Neural crest cell (in vitro differentiated cells): ENCODE measurements at places on chromosomes 3 and 15. TPM values are rescaled to one million over a fixed set of nuclear protein-coding genes. Genes with fewer than 3 reads are reported as not detected.

The FHIT gene
- total RNA-seq: 4.7 and 5.2 TPM in 2 replicates

The GOLGA6A gene
- not detected in 2 replicates for total RNA-seq

The CPA3 gene
- total RNA-seq: not detected in 2 replicates

The ZNF280D gene
- total RNA-seq: 10.0 and 12.1 TPM in 2 replicates

The SLC27A2 gene
- 0.86 and 0.91 TPM in 2 replicates for total RNA-seq

The ANKUB1 gene
- total RNA-seq: not detected in 2 replicates

The SYNM gene
- 3.1 and 3.5 TPM in 2 replicates for total RNA-seq

DNA sequence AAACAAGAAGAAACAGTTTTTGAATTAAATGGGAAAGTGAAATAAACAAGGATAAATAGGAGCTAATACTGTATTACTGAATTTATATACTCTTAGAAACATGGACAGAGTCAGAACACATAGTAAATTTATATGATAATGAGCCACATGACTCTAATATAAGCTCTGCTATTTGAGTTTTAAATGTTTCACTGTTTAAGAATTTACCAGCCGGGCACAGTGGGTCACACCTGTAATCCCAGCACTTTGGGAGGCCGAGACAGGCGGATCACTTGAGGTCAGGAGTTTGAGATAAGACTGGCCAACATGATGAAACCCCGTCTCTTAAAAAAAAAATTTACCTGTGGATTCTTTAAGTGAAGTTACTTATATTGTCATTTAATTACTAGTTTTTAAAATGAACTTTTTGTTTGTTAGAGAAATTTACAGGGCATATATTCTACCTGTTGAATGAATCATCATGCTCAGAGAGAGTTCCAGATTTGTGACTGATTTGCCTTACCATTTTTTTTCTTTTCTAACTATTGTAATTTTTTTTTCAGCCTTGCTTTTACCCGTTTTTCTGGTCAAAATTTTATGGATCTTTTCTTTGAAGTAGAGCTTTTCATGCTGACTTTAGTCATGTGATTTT is 125.7 kb downstream of the TCF12 start:
- H3K4me1 ChIP-seq: peaks cover 36% of the 10 kb centered on the region
- H3K36me3 ChIP-seq: peaks cover 9% of the 10 kb centered on the region
- no peak overlapping the region for H3K4me3 ChIP-seq
- no peak overlapping the region for H3K27ac ChIP-seq

DNA sequence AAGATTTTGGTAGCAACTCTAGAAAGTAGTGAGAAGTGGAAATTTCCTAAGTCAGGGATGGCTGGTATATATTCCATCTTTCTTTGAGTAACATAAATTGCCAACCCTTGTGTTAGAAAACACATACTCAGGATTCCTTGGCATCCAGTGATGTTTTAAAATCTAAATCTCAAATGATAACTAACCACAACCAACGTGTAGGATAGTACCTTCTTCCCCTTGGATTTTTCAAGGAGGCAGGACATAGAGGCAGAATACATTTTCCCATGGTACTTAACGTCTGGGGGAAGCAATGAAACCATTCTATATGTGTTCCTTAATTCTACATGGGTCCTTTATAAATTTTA is 93.4 kb downstream of the WDR76 start:
- no peak overlapping the region for H3K27ac ChIP-seq
- no peak overlapping the region for H3K4me3 ChIP-seq
- H3K36me3 ChIP-seq: no peaks in the 10 kb centered on the region
- H3K27me3 ChIP-seq: no peaks in the 10 kb centered on the region

GRCh38 chr15:96421178-96421601 is 90.7 kb downstream of the NR2F2 start:
- no peak overlapping the region for H3K27ac ChIP-seq
- no peaks in the 10 kb centered on the region for H3K36me3 ChIP-seq
- DNase-seq: no peak
- H3K4me1 ChIP-seq: peaks cover 20% of the 10 kb centered on the region

- no peak overlapping the region for H3K4me3 ChIP-seq
- no peaks in the 10 kb centered on the region for H3K36me3 ChIP-seq
- H3K27ac ChIP-seq: no peak overlapping the region
- H3K27me3 ChIP-seq: no peaks in the 10 kb centered on the region
- no peaks in the 10 kb centered on the region for H3K4me1 ChIP-seq
- DNase-seq: peak; percentile 42
These were observed 20.1 kb downstream of the RFT1 start for GRCh38 chr3:53109891-53110771.

DNA sequence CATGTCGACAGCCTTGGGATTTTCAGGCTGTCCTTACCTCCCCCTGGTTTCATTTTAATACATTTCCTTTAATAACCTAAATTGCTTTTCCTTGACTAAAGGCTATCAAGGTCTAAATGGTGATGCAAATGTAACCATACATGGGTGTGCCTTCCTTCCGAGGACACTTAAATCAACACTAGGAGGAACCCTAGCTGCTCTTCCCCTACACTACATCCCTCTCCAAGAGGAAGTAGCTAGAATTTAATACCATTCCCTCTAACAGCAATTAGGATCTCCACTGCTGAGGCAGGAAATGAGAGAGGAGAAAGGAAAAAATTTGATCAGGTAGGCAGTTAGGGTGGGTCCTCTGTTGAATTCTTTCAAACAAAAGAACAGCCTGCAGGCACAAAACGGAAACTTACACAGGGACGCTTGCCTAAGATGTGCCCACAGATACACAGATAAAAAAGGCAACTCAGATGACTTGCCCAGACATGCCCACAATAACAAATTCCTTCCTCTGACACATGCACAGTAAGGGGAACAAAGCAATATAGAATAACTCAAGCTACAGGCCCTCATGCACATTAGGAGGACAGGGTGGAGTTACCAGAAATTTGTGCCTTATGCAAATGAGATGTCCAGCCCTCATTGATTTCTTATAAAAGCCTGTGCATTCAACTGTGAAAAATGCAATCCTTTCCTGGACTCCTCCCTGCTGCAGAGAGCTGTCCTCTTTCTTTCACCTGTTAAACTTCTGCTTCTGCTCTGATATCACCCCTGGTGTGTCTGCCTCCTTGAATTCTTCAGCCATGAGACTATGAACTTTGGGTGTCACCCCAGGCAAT is 1024.4 kb upstream of the CADM2 start:
- no peaks in the 10 kb centered on the region for H3K27me3 ChIP-seq
- peaks cover 14% of the 10 kb centered on the region for H3K36me3 ChIP-seq
- H3K27ac ChIP-seq: no peak overlapping the region

- no peaks in the 10 kb centered on the region for H3K36me3 ChIP-seq
- H3K27ac ChIP-seq: no peak overlapping the region
- no peak overlapping the region for H3K4me3 ChIP-seq
- peaks cover 46% of the 10 kb centered on the region for H3K4me1 ChIP-seq
These were observed 335.5 kb downstream of the ERC2 start for GRCh38 chr3:56132762-56133161.

DNA sequence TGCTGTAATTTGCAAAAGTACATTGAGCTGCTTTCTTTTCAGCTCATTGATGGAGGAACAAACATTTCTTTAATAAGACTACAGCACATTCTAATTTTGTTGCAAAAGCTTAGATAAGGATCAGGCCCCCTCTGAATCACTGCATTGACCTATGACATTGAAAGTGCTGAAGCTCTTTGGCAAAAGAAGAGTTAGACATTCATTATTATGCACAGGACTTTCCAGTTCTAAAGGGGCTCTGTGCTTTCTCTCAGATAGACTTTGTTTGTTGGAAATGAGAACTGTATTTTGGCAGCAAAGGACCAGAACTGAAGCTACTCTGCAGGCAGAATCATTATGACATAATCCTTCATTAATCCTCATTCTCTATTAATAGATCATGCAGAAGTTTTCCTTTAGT is 252.9 kb upstream of the SOX2 start:
- H3K27ac ChIP-seq: no peak overlapping the region
- H3K27me3 ChIP-seq: no peaks in the 10 kb centered on the region
- peaks cover 1% of the 10 kb centered on the region for H3K36me3 ChIP-seq
- peak overlapping the region; percentile 25 for H3K4me3 ChIP-seq

DNA sequence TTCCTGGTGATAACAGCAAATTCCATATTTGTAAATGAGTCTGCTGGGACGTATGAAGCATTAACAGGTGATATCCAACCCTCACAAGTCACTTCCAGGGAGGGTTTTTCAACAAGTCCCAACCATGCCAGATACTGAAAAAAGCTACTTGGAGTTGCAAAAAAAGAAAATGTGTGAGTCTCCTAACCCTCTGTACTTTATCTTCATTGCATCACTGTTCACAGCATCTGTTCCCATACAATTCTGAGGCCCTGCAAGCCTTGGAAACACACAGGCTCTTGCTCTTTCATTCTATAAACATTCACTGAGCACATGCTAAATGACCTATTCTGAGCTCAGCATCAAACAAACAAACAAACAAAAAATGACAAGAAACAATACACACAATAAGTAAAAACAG is 120.8 kb downstream of the RFTN1 start:
- H3K36me3 ChIP-seq: no peaks in the 10 kb centered on the region
- H3K4me1 ChIP-seq: no peaks in the 10 kb centered on the region
- no peak overlapping the region for H3K4me3 ChIP-seq
- H3K27ac ChIP-seq: no peak overlapping the region

GRCh38 chr15:79689030-79689429 is 207.8 kb downstream of the MTHFS start:
- peaks cover 5% of the 10 kb centered on the region for H3K36me3 ChIP-seq
- no peak for DNase-seq
- no peak overlapping the region for H3K27ac ChIP-seq
- H3K4me3 ChIP-seq: no peak overlapping the region

GRCh38 chr3:26104851-26105251 is 315.0 kb downstream of the OXSM start:
- H3K36me3 ChIP-seq: no peaks in the 10 kb centered on the region
- H3K27me3 ChIP-seq: no peaks in the 10 kb centered on the region

DNA sequence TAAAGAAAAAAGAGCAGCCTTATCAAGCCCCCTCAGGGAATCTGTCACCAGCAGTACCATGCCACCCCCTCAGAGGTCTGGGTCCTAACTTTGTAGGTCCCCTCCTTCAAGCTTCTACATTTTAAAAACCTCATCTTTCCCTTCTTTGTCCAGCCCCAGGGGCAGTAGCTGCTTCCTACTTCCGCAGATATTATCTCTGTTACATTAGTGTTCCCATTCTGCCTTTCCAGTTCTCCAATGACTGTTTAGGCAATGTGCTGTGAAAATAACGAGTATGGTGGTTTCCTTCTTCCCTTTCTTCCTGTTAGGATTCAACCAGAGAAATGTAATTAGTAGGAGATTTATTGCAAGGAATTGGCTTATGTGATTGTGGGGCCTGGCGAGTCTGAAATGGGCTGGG is 126.1 kb upstream of the TNIK start:
- H3K36me3 ChIP-seq: no peaks in the 10 kb centered on the region
- H3K4me1 ChIP-seq: peaks cover 5% of the 10 kb centered on the region
- H3K27ac ChIP-seq: no peak overlapping the region
- DNase-seq: no peak
- no peak overlapping the region for H3K4me3 ChIP-seq
- no peaks in the 10 kb centered on the region for H3K27me3 ChIP-seq

GRCh38 chr15:39300451-39301153 is 280.3 kb upstream of the THBS1 start:
- H3K27ac ChIP-seq: no peak overlapping the region
- no peaks in the 10 kb centered on the region for H3K36me3 ChIP-seq
- no peak for DNase-seq
- no peak overlapping the region for H3K4me3 ChIP-seq
- peaks cover 5% of the 10 kb centered on the region for H3K4me1 ChIP-seq

GRCh38 chr3:37287776-37288175 is 113.4 kb upstream of the LRRFIP2 start:
- peaks cover 10% of the 10 kb centered on the region for H3K36me3 ChIP-seq
- H3K27ac ChIP-seq: no peak overlapping the region
- H3K4me1 ChIP-seq: no peaks in the 10 kb centered on the region
- no peaks in the 10 kb centered on the region for H3K27me3 ChIP-seq
- no peak overlapping the region for H3K4me3 ChIP-seq
- DNase-seq: no peak

GRCh38 chr15:73183071-73183470 is 130.8 kb downstream of the NEO1 start:
- no peak overlapping the region for H3K4me3 ChIP-seq
- peak overlapping the region; percentile 82 for H3K27ac ChIP-seq
- no peaks in the 10 kb centered on the region for H3K27me3 ChIP-seq
- H3K36me3 ChIP-seq: peaks cover 57% of the 10 kb centered on the region
- DNase-seq: no peak

DNA sequence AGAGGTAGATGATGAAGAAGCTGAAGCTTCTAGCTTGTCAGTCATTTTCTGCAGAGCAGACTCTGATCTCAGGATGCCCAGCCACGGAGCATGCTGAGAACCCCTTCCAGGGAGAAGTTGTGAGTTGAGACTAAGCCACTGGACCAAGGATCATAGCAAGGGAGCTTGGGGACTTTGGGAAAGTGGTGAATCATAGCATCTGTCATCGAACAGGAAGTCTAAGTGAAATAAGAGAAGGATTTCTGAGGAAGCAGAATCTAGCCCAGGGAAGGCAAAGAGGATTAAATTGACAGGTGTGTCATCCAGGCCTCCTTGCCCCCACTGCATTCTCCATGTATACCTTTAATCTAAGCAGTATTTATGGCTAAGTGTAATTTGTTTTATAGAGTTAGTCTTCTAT is 71.8 kb upstream of the TMEM108 start:
- peaks cover 5% of the 10 kb centered on the region for H3K27me3 ChIP-seq
- no peak overlapping the region for H3K27ac ChIP-seq
- H3K4me3 ChIP-seq: no peak overlapping the region
- no peaks in the 10 kb centered on the region for H3K36me3 ChIP-seq
- DNase-seq: no peak

DNA sequence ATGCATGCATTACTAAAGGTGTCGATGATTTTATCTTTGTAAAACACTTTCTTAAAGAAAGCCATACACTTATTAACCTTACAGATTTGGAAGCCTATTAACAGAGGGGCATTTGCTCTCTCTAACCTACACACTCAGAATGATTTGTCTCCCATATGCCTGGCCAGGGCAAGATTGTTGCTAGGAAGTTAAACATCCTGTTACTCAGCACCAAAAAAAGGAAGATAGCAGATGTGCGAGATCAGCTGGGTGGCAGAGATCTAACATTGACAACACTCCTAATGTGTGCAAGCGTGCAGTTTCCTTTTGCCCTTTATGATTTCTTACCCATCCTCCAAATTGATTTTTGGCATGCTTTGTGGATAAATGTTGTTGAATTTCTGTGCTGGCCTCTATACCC is 73.9 kb upstream of the TMEM108 start:
- H3K4me1 ChIP-seq: no peaks in the 10 kb centered on the region
- no peak overlapping the region for H3K27ac ChIP-seq
- peaks cover 14% of the 10 kb centered on the region for H3K27me3 ChIP-seq
- DNase-seq: no peak
